PC-3 (cell line): ENCODE measurements at places on chromosomes 1 and 21.

DNA sequence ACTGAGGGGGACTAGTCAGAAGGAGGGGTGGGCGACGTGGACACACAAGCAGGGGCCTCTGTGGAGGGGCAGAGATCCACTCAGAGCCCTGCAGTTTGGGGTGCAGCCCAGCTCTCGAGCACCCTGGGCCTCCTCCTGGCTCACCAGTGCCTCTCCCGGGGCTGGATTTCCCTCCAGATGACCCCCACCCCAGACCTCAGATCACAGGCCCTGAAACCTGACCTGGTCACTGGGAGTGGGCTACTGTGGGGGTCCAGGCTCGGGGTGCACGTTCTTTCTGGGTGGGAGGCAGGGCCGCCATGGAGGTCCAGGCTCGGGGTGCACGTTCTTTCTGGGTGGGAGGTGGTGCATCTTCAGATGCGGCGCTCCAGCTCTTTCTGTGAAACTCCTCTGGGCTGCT is 10.3 kb upstream of the LHX4 start:
- no peaks in the 10 kb centered on the region for H3K27me3 ChIP-seq
- no peak overlapping the region for H3K4me3 ChIP-seq
- H3K36me3 ChIP-seq = no peaks in the 10 kb centered on the region
- H3K27ac ChIP-seq = no peak overlapping the region

DNA sequence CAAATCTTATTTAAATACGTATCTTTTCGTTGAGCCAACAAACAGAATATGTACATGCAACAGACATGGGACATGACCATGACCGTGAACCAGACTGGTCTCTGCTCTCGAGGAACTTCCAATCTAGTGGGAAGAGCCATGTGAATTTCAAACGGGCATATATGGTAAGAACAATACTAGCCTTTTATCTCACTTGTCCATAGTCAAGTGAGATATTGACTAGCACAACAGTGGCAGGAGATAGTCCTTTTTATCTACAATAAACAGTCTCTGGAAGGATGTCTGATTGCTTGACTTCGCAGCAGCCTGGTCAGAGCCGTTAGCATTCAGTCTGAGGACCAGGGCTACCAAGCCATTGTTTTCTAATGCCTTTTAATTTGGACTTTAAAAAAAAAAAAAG is 12.6 kb upstream of the PLA2G2C start:
- peak overlapping the region; percentile 36; the same call in 1 of the 2 replicates for H3K27ac ChIP-seq
- no peaks in the 10 kb centered on the region for H3K27me3 ChIP-seq
- no peak overlapping the region for H3K4me3 ChIP-seq
- DNase-seq = no peak
- H3K4me1 ChIP-seq = peaks cover 46% of the 10 kb centered on the region

DNA sequence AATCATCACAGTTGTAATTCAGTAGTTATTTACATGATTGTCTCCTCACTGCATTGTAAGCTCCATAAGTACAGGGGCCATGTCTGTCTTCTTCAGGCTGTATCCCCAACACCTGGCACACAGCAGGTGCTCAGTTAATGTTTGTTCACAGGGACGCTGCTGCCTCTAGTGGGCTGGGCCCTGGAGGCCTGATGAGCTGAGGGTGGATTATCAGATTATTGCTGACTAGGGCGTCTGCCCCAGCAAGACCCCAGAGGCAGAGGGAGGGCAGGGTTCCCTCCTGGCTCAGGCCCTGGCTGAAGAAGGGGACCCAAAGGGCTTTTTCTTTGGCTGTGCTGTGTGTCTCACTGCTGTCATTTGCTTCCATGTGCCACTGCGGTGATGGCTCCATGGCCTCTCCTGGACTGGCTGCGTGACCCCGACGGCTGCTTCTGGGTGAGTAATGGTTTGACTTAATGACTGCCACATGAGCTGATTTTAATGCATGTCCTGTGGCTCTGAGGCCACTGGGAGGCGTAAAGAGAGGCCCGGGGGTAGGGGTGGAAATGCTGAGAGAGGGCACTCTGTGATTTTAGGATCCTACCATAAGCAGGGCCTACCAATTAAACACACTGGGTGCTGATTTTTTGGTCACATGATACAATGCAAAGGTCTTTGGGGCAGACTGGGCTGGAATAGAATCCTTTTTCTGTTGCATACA is 20.8 kb upstream of the EPB41 start:
- peak; percentile 31 for DNase-seq
- H3K27ac ChIP-seq = no peak overlapping the region
- no peaks in the 10 kb centered on the region for H3K27me3 ChIP-seq
- H3K4me3 ChIP-seq = no peak overlapping the region
- no peaks in the 10 kb centered on the region for H3K36me3 ChIP-seq

DNA sequence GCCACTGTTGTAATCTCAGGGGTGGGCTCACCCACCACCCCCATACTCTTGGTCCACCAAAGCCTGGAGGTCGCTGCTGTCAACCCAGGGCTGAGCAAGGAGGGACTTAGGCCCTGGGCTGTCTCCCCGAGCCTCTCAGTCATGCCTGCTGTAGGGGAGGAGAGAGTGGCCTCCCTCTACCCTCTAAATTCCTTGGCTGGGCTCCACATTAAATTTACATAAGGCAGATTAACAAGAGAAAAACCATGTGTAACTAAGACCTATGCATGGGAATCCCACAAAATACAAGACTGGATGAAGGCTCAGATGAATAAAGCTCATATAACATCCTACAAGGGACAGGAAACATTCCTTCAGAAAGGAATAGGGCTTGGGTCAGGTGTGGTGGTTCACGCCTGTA is 1.8 kb upstream of the PIK3CD start:
- H3K4me3 ChIP-seq = no peak overlapping the region
- no peaks in the 10 kb centered on the region for H3K36me3 ChIP-seq
- H3K27ac ChIP-seq = no peak overlapping the region
- no peaks in the 10 kb centered on the region for H3K4me1 ChIP-seq
- H3K27me3 ChIP-seq = peaks cover 28% of the 10 kb centered on the region; the same call in 1 of the 2 replicates

GRCh38 chr21:41777951-41778815 is 11.3 kb upstream of the RIPK4 start:
- peak overlapping the region; percentile 41; the same call in 1 of the 2 replicates for H3K4me3 ChIP-seq
- H3K4me1 ChIP-seq = peaks cover 53% of the 10 kb centered on the region
- DNase-seq = peak; percentile 96
- peak overlapping the region; percentile 97 for H3K27ac ChIP-seq
- no peaks in the 10 kb centered on the region for H3K36me3 ChIP-seq

DNA sequence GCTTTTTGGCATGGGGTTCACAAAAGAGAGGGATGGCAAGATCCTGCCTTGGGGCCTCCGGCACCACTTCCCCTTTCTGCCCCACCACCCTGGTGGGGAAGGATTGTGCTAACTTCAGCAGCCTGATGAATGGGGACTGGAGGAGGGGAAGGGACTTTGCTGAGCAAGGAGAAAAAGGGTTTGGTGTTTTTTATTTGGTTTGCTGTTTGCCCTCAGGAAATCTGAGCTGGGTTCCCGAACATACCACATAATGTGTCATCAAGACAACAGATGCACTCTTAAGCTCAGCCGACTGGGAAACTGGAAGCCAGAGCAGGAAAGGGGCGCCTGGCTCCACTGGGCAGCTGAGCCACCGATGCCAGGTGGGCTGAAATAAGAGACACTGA is 19.8 kb downstream of the OLFML2B start:
- no peaks in the 10 kb centered on the region for H3K27me3 ChIP-seq
- no peaks in the 10 kb centered on the region for H3K36me3 ChIP-seq
- peak overlapping the region; percentile 97 for H3K27ac ChIP-seq
- peak overlapping the region; percentile 59 for H3K4me3 ChIP-seq
- DNase-seq = peak; percentile 97

- H3K27ac ChIP-seq = no peak overlapping the region
- H3K36me3 ChIP-seq = no peaks in the 10 kb centered on the region
- no peak for DNase-seq
- H3K4me1 ChIP-seq = no peaks in the 10 kb centered on the region
Observed at GRCh38 chr1:96187020-96187419, 534.6 kb upstream of the PTBP2 start.

- peak; percentile 78 for DNase-seq
- H3K27me3 ChIP-seq = no peaks in the 10 kb centered on the region
- H3K27ac ChIP-seq = no peak overlapping the region
- H3K4me1 ChIP-seq = peaks cover 2% of the 10 kb centered on the region; the same call in 1 of the 2 replicates
Observed at GRCh38 chr1:82388679-82389078, 587.9 kb downstream of the ADGRL2 start.

GRCh38 chr1:33893147-33893830 is 29.4 kb downstream of the HMGB4 start:
- DNase-seq = no peak
- no peaks in the 10 kb centered on the region for H3K36me3 ChIP-seq
- no peaks in the 10 kb centered on the region for H3K4me1 ChIP-seq
- no peaks in the 10 kb centered on the region for H3K27me3 ChIP-seq

DNA sequence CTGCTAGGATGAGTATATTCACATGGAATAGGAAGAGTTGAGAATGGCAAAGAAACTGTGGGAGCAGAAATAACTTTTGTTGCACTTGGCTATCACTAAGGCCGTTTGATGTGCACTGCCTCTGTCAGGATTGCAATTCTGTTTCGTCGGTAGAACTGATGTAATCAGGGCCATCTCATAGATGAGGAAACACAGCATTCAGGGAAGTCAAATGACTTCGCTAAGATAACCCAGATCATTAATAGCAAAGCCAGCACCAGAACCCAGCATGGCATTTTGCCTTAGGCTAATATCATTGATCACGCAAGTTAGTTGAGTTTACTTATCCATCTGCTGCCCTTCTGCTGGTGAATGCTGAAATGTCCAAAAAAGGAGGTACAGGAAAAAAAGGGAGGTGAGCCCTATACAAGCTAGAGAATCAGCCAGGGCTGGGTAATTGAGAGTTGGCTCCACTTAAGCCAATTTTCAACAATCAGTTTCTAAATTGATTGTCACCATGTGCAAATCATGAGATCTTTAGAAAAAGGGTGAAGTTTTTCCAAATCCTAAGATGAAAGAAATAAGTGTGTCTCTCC is 7.6 kb downstream of the RASSF5 start:
- peaks cover 33% of the 10 kb centered on the region for H3K4me1 ChIP-seq
- H3K27ac ChIP-seq = no peak overlapping the region
- no peak overlapping the region for H3K4me3 ChIP-seq
- no peaks in the 10 kb centered on the region for H3K36me3 ChIP-seq

DNA sequence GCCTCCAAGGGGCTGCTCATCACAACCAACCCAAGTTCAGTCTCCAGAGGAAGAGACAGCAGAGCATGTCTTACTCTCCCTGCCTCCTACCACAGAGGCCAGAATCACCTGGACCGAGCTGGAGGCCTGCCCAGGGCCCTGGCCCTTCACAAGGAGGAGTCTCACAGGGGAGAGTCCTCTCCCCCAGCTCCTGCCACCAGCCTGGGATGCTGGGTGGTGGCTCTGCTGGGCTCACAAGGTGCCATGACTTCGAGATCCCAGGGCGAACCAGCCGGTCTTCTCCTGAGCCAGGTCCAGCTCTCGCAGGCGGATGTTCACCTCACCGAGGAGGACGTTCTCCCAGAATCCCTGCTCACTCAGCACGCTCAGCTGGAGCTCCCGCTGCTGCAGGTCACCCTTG is 13.0 kb upstream of the PPP1R15B start:
- H3K4me1 ChIP-seq = peaks cover 31% of the 10 kb centered on the region
- no peak overlapping the region for H3K27ac ChIP-seq
- no peak overlapping the region for H3K4me3 ChIP-seq
- no peaks in the 10 kb centered on the region for H3K27me3 ChIP-seq

- H3K27ac ChIP-seq = no peak overlapping the region
- no peaks in the 10 kb centered on the region for H3K27me3 ChIP-seq
- no peak for DNase-seq
- no peak overlapping the region for H3K4me3 ChIP-seq
- H3K36me3 ChIP-seq = no peaks in the 10 kb centered on the region
- no peaks in the 10 kb centered on the region for H3K4me1 ChIP-seq
Observed at GRCh38 chr1:82064691-82065090, 264.0 kb downstream of the ADGRL2 start.

DNA sequence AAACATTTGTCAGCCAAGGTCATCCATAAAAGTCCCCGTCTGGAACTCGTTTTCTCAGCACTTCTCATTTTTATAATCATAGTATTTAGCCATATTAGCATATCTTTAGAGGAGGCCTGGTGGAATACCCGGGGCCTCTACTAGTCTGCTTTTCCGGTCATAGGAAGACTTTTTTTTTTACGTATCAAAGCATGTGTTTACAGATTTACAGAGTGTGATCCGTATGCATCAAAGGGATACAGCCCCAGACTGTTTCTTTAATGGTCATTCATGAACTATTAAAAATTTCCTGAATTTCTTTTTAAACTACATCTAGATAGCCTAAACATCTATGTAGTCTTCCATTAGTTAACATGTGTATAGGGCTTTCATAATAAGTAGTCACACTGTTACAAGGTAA is 23.5 kb upstream of the DEGS1 start:
- H3K27ac ChIP-seq = no peak overlapping the region
- no peak overlapping the region for H3K4me3 ChIP-seq
- H3K4me1 ChIP-seq = no peaks in the 10 kb centered on the region
- H3K27me3 ChIP-seq = no peaks in the 10 kb centered on the region
